NCI-H1105 (cell line): ENCODE measurements at places on chromosomes 7 and 10.

- DNase-seq: no peak
Observed at GRCh38 chr7:15692501-15693020, 6.1 kb upstream of the MEOX2 start.

DNA sequence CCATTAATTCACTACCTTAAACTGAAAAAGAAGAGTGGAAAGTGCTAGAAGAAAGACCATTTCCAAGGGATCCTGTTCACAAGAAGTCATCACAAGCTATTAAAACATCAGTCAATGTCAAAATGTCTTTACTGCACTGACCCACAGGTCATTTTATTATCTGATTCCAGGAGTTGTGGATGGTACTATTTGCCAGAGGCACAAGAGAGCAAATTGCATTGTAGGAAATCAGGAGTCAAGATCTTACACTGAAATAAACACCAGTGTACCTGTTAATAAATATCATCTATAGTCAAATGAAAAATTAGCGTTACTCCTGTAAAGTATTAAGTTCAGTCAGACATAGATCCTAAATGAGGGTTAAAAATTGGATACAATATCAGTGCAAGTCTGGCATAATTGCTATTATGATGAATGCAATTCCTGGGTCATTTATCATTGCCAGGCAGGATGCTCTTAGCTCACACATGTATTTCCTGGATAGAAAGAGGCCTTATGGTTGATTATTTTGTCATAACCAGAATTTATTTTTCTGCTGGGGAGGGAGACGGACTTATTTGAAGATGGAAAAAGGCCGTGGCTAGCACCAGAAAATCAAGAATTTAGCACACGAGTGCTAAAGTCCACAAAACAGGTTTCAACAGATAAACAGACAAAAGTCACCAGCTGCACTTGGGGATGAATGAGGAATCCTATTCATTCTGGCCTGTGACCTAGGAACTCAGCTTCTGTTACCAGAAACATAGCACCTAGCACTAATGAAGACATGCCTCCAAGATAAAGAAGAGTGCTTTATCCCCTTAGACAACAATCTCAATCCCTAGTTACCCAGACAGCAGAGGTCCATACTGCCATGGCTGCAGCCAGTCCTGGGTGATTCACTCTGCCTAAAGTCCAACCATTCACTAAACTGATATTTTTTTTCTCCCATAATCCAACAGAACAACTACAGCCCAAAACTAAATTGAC, 683.1 kb upstream of the POM121L12 start:
- no peak for DNase-seq

- DNase-seq: no peak
Observed at GRCh38 chr10:86269332-86269731, 97.3 kb downstream of the GRID1 start.

GRCh38 chr10:31605426-31605825, 286.4 kb downstream of the ZEB1 start:
- no peak for DNase-seq

GRCh38 chr10:75187961-75188426, 22.6 kb upstream of the VDAC2 start:
- no peak for DNase-seq

GRCh38 chr7:83550100-83550499, 98.8 kb downstream of the SEMA3E start:
- no peak for DNase-seq

- no peak for DNase-seq
Observed at GRCh38 chr7:132141109-132141508, 435.2 kb downstream of the PLXNA4 start.

DNA sequence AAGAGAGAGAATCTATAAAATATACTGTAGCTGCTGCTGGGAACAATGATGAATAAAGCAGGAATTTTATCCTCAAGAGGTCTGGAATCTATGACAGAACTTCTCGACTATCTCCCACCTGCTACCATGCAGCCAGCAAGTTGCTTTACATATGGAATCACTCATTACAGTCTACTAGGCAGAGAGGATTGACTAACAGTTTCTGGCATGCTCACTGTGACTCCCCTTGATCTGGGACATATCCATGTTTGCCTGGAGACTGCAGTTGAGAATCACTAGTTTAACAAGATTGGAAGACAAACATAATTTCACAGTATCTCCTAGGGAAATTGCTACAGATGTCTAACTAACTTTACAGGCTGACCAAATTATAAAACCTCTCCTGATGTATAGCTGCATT, 13.3 kb downstream of the GPR37 start:
- no peak for DNase-seq

DNA sequence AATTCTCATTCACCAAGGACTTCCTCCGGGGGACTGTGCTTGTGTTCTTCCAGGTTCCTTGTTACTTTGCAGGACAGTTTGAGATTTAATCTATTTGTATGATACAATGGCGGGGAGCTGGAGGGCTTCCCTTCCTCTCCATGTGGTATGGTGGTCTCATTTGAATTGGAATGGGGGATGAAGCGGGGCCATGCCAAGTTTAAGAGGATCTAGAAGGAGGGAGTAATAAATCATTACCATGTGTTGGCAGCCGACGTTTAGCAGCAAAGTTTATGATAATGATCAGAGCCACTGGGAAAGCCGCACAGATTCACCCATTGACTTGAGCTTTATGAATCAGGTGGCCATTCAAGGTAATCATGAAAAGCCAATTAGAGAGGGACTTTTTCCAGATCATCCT, 355.1 kb upstream of the MGMT start:
- DNase-seq: no peak

DNA sequence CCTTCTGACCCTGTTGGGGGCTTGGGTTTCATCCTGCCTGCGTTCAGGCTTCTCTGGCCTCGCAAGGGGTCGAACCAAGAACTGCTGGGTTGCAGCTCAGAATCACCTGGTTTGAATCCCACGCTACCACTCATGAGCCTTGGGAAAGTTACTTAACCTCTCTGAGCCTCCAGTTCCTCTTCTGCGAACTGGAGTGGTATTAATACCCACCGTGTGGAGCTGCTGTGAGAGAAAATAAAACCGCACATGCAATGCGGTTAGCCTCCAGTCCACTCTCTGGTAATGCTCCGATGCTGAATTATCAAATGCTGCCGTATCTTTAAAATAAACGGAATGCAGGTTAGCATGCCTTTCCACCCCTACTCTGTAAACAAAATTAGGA, 171.9 kb downstream of the ARHGAP12 start:
- no peak for DNase-seq

- no peak for DNase-seq
Observed at GRCh38 chr10:132627666-132628531, 90.3 kb downstream of the INPP5A start.

- DNase-seq: peak; percentile 11
Observed at GRCh38 chr7:153381275-153382040, 621.9 kb downstream of the ACTR3B start.

GRCh38 chr7:113976508-113976907, 57.7 kb upstream of the PPP1R3A start:
- no peak for DNase-seq

DNA sequence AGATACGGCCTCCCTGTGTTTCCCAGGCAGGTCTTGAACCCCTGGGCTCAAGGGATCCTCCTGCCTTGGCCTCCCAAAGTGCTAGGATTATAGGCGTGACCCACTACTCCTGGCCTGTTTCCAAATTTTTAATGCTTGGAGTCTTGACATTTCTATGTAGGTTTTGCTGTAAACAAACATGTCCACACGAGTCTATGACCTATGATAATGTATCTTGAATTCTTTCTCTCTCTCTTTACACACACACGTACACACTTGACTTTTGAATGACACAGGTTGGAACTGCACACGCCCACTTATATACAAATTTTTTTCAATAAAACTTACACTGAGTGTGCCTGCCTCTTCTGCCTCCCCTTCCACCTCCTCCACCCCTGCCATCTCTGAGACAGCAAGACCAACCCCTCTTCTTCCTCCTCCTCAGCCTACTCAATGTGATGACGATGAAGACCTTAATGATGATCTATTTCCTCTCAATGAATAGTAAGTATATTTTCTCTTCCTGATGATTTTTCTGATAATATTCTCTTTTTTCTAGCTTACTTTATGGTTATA, 44.1 kb upstream of the LAMB1 start:
- no peak for DNase-seq

- no peak for DNase-seq
Observed at GRCh38 chr10:73432646-73433537, 469 bp downstream of the MSS51 start.

GRCh38 chr10:68732651-68733050, 11.6 kb downstream of the CCAR1 start:
- DNase-seq: no peak

DNA sequence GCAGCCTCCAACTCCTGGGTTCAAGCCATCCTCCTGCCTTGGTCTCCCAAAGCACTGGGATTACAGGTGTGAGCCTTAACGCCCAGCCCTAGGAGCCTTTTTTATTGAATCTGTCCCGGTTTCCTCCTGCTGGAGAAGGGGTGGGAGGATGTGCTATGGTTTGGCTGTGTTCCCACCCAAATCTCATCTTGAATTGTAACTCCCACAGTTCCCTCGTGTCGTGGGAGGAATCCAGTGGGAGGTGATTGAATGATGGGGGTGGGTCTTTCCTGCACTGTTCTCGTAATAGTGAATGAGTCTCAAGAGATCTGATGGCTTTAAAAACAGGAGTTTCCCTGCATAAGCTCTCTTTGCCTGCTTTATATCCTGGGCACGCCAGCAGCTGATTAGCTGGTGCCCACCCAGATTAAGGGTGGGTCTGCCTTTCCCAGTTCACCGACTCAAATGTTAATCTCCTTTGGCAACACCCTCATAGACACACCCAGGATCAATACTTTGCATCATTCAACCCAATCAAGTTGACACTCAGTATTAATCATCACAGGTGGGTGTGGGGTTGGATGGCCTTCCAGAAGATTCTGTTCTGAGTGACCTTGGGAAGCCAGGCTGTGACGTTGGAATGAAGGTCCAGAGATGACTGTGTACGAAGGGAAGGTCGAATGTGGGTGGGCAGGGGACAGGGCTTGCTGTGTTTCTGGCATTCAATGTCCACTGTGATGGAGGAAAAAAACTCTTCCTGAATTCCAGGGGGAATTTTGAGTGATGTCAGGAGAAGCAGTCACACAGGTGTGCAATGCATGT, 33.8 kb upstream of the CUX1 start:
- no peak for DNase-seq

GRCh38 chr10:101780818-101781654, 2.2 kb downstream of the NPM3 start:
- DNase-seq: no peak

GRCh38 chr7:159158125-159158887, 13.6 kb upstream of the VIPR2 start:
- DNase-seq: no peak

DNA sequence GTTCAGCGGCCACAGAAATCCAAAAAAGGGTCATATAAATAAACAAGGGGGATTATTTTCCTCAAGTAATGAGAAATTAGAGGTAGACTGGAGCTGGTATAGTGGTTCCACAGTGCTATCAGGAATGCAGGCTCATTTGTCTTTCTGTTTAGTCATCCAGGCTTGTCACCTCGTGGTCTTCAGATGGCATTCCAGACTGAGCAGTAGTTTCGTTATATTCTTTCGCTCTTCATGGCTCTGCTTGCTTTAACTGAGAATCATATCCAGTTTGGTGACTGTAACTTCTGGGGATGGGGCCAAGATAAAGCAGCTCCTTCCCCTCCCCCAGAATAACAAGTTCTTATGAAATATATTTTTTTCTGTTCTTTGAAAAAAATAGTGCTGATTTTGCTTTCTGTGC, 9.5 kb downstream of the ANKIB1 start:
- DNase-seq: no peak

DNA sequence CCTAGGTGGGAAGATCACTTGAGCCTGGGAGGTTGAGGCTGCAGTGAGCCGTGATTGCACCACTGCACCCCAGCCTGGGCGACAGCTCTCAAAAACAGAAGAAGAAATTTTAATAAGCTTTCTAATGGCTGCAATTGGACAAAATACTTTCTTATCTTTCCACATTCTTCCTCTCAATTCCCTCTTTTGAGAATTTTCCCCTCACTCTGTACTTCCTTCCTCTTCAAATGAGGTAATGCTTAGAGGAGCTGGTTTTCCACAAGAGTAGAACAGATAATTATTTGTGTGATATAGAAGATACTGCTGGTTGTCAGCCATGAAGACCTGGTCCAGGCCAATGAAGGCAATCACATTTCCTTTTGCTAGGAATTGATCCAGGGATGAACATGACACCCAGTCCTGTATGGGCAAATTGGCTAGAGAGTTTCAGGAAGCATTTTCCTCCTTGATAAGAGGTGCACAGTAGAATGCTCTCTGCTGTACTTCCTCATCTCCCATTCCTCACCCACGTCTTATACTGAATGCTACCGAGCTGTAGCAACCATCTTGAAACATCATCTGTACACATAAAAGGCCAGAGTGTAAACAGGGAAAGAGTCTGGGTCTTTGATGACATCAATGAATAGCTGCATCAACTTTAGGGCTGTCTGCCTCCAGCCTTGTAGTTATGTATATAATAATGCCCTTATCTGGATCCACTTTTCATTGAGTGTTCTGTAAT, 103.9 kb downstream of the CDK6 start:
- no peak for DNase-seq

DNA sequence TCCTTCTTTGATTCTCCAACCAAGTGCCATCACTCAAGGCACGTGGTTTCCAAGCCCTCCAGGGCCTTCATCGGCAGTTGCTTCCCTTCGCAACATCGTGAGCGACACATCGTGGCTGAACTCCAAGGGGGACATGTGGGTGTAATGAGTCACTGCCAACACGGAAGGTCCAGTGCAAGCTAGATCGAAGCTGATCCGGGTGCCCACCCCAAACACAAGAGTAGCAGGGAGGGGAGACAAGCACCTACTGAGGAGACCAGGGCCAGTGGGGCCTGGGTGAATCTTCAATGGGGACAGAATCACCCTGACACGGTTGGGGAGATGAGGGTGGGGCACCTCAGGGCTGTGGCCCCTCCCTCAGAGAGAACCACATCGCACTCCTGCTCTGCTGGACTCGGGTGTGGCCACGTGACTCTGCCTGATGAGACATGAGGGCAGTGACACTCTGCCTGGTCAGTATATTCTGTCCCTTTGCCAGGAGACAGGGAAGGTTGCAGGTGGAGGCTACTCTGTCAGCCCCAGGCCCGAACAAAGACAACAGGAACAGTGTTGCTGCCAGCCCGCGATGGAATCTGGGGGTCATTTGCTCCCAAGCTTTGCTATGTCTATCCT, 36.8 kb upstream of the HSPA12A start:
- no peak for DNase-seq

GRCh38 chr10:558891-559766, 130.3 kb downstream of the DIP2C start:
- no peak for DNase-seq

GRCh38 chr7:35747611-35748010, 52.7 kb upstream of the HERPUD2 start:
- DNase-seq: no peak
